ENCODE measurements at places on chromosomes 5 and 9.

- DNase-seq, result no peak
Observed at GRCh38 chr9:89497257-89497963, 503 bp downstream of the SEMA4D start.

GRCh38 chr9:131776473-131776872 is 36.6 kb upstream of the RAPGEF1 start:
- no peak for DNase-seq

- DNase-seq, result no peak
Observed at GRCh38 chr9:27151693-27152404, 42.8 kb downstream of the TEK start.

- DNase-seq, result no peak
Observed at GRCh38 chr5:124377386-124377785, 369.1 kb downstream of the ZNF608 start.

DNA sequence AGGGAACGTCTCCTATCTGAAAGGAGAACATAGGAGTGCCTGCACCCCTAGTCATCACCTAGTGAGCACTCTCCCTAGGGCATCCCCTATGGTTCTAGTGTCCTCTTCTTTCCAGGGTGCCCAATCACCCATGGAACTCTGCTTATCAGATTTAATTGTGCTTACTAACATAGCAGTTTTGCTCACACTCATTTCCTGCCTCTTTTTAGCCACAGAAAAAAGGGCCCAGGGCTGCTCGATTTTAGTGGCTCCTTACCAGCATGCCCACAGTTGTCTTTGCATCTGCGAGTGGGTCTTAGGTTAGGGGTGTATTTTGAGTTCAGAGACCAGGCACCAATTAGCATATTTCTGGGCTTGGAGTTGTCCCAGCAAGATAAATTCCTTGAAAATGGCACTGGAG is 1110.2 kb downstream of the TAF11L14 start:
- DNase-seq, result peak; percentile 2

GRCh38 chr5:110896901-110897300 is 158.1 kb downstream of the SLC25A46 start:
- DNase-seq, result no peak

DNA sequence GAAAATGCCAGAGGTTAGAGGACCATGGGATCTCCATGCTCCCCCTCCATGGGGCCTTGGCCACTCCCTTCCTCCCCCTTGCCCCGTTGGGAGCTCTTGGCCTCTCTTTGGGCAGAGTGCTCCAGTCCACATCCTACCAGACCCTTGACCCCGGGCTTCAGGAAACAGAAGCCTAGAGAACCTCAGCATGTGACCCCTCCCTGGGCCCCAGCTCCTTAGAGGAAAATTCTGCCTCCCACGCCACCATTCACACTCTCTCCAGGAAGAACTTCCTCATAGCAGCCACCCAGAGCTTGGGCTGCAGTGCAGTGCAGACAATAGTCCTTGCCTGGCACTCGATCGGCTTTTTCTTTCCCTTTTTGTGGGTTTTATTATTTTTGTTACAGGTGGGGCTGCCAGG is 6.0 kb downstream of the LHX6 start:
- DNase-seq, result no peak

DNA sequence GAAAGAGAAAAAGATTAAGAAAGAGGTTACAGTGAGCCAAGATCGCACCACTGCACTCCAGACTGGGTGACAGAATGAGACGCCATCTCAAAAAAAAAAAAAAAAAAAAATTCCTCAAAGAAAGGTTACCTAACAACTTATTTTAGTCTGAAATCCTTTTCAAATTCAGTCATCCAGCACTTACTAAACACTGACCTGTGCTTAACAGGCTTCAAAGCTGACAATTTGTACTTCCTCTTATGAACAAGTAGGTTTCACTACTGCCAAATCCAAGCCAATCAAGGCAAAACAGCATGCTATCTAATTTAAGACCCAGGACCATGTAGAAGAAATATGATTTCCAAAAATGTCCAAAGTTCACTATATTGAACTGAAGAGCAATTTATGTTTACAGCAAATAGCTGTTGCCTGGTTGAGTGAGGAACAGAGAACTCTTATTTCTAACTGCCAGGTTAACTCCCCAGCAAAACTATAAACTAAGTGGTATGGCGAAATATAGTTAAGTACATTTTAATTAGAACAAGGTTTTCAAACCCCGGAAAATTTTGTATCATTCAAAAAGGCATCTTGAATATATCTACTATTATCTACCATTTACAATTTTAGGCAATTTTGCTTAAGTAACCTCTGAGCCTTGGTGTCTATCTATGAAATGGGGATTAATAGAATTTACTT is 13.4 kb downstream of the PWWP2A start:
- no peak for DNase-seq

DNA sequence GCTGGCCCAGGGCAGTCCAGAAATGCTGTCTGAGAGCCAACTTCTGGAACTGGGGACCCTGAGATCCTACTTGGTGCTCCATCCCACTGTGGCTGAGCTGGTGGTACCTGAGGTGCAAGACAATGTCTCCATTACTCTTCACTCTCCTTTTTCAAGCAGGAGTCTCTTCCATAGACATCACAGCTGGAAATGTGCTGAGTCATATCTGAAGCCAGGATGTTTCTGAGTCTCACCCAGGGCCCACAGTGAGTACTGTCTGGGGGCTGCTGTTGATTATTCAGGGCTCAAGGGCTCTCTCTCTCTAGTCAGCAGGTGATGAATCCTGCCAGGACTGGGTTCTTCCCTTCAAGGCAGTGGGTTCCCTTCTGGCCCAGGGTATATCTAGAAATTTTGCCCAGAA is 145.2 kb upstream of the TAS2R1 start:
- DNase-seq, result no peak

DNA sequence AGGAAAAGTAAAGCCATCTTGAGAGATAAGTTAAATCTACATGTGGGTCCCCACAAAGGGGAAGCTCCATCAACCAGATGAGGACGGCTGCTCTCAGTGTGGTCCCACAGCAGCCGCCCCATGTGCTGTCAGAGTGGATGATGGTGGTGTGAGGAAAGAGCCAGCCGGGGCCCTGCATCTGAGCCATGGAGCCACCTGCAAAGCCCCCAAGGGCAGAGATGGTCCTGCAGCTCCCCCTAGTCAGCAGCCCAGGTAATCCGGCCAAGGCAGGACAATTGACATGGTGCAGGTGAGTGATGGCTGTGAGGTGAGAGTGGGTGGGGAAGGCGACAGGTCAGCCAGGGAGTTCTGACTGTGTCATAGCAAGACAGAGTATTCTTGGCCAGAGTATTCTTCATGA is 458.8 kb downstream of the ICE1 start:
- no peak for DNase-seq

- no peak for DNase-seq
Observed at GRCh38 chr5:10661401-10661800, 97.5 kb downstream of the ANKRD33B start.

DNA sequence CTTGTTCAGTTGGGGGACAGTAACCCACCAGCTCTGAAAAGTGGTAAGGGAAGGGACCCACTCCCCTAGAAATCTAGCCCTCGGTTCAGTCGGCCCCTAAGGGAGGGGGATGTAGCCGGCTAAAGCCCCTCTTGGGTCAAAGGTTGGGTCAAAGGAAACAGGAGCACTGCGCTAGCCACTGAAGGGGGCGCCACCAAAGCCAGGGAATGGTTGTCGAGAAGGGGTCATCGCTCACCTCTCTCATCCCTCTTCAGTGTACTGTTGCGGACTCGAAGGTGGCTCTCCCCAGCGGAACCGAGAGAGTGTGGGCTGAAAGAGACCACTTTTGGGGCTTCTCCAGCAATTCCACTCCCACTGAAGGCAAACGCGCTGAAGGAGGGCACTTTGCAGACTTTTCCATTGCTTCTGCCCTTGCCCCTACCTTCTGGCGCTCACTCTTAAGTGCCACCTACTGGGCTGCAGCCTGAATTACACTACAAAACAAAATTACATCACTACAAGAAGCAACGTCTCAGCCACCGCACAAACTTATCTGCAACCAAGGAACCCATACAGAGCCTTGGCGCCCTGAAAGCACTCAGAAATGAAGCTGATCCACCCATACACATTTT is 396.9 kb downstream of the PDE4D start:
- no peak for DNase-seq

DNA sequence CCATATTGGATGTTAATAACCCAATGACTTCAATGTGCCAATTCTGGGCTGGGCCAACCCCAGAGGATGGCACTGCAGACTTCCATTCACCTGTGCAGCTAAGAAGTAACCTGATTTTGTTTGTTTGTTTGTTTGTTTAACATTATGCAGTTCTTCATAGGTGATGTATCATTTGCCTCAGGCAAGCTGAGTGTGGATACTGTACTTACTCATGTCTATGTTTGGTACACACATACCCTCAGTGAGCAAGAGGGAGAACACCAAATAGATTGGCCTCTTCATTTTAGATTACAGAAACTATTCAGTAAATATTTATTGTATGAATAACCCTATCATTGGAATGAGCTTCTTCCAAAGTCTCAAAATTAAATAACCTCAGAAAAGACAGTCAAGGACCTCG is 180.2 kb upstream of the SMC2 start:
- DNase-seq, result no peak

GRCh38 chr9:103992938-103993579 is 101.0 kb upstream of the SMC2 start:
- no peak for DNase-seq

DNA sequence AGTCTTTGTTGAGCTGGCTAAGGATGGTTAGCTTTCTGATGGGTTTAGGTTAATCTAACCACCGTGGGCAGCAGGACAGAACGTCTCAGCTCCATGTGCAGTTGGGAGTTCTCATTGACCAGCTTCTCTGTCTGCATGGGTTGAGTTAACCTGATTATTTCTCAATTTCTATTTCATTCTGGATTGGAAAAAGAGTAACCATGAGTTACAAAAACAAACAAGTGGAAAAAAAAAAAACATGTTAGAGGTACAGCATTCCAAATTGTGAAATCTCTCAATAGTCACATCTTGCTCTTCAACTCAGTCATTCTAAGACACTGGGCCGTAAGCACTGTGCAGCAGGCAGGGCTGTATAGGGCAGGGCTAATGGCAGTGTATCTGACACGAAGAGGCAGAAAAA is 343.7 kb upstream of the KLF4 start:
- DNase-seq, result no peak

DNA sequence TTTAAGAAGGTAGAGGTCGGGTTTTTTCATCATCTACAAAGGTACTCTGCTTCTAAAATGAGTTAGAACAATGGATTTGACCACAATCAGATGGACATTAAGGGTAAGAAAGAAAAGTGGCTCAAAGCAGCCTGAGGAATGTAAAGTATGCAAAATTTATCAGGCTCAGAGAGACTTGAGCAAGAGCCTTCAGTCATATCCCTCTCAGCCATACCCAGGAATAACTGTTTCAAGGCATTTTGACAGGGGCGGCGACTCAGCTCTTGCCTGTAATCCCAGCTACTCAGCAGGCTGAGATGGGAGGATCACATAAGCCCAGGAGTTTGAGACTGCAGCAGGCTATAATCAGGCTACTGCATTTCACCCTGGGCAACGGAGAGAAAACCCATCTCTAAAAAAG is 38.8 kb upstream of the ANXA2R start:
- DNase-seq, result no peak

DNA sequence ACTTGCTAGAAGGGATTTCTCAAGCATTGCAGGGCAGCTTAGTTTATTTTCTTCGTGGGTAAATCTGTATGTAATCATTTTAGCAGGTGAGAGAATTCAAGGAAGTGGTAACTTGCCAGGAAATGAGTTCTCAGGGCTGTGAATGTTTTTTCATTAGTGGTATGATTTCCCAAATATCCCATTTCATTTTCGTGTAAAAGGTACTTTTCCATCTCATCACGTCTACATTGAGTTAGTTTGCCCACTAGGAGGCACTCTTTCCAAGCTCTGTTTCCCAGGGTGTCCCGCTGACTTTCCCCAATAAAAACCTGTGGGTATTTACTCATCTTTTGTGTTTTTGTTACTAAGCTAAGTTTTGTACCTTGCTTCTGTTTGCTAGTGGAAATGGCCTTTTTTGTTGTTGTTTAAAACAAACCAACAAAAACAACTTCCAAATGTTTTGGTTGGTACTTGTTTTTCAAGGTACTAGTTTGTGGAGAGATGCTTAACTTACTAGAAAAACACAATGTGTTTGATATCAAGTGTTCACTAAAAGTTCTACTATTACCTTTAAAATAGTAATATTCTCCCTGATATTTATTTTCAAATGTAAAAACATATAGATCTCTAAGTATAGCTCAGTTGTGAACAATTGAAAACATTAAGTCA is 373.6 kb downstream of the ADGRV1 start:
- no peak for DNase-seq

DNA sequence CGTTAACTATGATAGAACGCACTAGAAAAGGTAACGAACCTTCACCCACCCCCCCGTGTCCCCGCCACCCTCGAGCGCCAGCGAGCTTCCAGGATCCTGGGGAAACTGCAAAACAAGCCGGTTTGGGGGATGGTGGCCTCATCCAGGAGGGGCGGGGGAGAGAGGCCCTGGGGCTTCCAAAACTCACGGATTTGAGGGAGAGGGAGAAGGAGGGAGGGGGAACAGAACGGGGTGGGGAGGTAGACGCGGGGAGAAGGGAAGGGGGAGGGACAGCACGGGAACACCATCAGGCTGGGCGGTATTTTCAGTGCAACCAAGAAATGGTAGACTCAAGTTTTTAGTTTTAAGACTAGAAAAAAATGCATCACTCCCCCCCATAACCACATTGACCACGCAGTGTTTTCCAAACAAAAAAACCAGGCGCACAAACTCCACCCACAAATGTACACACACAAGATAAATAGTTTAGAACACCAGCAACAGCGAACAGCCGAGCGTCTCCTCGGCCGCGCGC is 1.4 kb downstream of the NRARP start:
- no peak for DNase-seq

DNA sequence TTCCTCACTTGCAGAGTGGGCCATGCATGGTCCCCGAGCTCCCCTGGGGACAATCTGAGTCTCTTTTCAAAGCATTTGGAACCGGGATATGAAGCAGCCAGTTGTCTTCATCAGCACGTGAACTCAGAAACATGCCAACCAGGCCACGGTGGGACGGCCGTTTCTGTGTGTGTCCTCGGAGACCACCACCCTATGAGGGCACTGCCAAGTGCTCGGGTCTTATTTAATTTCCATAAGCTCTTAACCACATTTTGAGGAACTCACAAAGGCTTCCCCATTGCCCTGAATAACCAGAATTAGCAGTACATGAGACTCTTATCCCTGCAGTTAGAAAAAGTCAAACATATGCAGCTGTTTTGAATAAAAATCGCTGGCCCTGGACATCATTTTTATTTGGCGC is 60.1 kb downstream of the OTULIN start:
- no peak for DNase-seq

- no peak for DNase-seq
Observed at GRCh38 chr9:136351252-136351800, 12.2 kb downstream of the DNLZ start.

- DNase-seq, result no peak
Observed at GRCh38 chr9:94779031-94779430, 52.5 kb downstream of the AOPEP start.

GRCh38 chr5:143396353-143396940 is 7.0 kb downstream of the NR3C1 start:
- no peak for DNase-seq

DNA sequence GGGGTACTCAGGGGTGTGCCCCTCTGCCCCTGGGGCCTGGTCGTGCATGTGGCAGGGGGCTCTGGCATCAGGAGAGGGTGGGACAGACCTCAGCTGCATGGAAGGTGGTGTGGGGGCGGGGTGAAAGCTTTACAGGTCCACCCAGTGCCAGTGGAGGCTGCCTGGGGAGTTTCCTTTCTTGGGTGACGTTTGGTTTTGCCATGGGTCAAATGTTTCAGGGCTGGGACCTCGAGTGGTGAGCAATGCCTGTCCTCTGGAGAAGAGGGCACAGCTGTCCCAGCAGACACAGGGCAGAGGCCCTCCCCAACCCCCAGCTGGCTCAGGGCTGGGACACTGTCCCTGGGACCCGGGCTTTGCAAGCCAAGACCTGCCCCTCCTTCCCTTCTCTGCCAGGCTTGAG is 3.6 kb downstream of the RXRA start:
- no peak for DNase-seq

GRCh38 chr5:35438786-35439185 is 178.9 kb upstream of the SPEF2 start:
- no peak for DNase-seq
